Lower leg skin (tissue), 4 donors: ENCODE measurements at places on chromosomes 1 and 21. TPM values are rescaled to one million over a fixed set of nuclear protein-coding genes. Genes with fewer than 3 reads are reported as not detected.

GRCh38 chr1:200279810-200280411, 129.9 kb downstream of the ZNF281 start:
- no peak for DNase-seq

GRCh38 chr1:2061065-2061778, 11.0 kb downstream of the PRKCZ start:
- no peak for DNase-seq

DNA sequence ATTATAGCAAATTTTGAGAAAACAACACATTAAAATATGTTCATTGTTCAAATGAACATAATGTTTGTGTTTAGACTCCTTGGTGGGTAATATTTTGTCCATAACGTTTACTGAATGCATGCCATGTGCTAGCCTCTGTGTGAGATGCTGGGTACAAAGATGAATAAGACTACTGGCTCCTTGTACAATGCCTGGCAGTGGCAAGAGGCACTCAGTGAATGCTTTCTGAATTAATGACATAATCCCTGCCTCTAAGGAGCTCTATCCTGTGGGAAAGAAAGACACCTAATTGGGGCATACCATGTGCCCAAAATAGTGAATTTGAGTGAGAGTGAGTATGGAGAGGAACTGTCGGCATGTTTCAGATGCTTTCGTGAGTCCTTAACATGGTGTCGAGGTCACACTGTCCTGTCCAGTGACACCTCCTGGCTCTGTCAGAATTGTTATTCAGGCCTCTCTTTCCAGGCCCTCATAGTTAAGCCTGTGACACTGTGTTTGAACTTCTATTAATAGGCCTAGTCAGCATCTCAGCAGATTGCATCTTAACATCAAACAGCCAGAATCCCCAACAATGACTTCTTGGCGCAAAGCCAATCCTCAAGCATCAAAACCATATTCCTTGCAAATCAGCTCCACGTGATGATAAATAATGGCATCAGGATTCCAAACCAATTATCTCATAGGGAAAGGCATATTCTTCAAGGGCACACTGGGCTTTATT, 32.8 kb upstream of the S1PR1 start:
- no peak for DNase-seq

GRCh38 chr1:217214551-217214950, 416.3 kb downstream of the GPATCH2 start:
- DNase-seq = no peak

DNA sequence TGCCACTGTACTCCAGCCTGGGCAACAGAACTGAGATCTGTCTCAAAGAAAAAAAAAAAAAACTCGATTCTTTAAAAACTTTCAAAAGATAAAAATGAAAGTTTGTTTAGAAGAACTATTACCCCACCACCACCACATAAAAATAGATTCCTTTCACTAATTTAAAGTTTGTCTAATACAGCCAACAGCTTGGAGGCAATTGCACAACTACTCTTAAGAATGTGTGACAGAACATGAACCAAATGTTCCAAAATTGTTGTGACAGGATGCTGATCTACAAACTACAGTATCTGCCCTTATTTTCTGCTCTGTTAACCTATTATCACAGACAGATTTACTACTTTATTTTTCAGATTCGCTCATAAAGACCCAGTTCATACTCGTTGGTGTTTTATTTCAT, 5.5 kb upstream of the TGFBR3 start:
- DNase-seq = peak; percentile 62

- DNase-seq = no peak
Measured at GRCh38 chr1:53129891-53130597, 12.4 kb downstream of the SLC1A7 start.

DNA sequence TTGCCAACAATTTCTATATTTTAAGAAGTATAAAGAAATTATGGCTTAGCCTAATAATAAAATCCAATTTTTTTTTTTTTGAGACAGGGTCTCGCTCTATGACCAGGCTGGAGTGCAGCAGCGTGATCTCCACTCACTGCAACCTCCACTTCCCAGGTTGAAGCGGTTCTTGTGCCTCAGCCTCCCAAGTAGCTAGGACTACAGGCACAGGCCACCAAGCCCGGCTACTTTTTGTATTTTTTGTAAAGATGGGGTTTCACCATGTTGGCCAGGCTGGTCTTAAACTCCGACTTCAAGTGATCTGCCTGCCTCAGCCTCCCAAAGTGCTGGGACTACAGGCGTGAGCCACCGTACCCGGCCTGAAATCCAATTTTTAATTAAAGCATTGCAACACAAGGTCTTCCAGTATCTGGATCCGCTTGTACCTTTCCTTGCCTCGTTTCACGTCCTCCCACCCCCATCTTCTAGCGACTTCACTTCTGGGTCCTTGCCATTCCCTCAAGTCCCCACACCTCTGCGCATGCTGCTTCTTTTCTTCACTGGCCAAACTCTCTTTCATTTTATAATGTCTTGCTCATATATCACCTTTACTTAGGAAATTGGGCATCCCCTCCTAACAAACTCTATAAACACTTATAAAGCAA, 2.3 kb downstream of the FUBP1 start:
- no peak for DNase-seq

DNA sequence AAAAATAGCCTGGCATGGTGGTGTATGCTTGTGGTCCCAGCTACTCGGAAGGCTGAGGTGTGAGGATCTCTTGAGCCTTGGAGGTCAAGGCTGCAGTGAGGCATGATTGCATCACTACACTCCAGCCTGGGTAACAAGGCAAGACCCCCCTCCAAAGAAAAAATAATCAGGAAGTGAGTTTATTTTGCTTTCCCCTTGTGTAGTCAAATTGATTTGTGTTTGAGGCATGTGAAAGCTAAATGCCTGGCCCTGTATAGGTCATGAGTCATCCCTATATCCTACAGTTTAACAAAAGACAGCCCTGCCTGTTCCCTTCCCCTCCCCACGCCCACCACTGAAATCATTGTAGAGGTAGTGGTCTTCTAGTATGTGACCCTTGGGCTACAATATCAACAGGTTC, 241.4 kb upstream of the JUN start:
- DNase-seq = no peak

DNA sequence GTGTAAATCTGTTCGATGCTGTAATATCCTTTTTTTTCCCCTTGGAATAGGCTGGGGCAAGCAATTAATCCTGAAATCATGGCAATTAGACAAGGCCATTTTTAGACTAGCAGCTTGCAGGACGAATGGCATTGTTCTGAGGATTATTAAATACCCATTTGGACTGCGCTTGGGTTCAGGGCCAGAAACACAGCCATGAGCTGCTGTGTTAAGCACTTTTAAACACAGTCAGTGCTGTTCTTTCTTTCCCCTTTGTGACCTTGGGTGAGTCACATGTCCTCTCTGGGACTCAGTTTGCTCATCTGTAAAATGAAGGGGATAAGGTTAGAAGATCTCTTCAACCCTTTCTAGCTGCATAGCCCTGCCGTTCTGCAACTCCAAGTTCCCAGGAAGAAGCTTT, 58.6 kb upstream of the C8B start:
- DNase-seq = no peak

The CFHR4 gene
- not detected for total RNA-seq

The CLIC6 gene
- total RNA-seq = 2.7 TPM

The RNF115 gene
- total RNA-seq = 7.8 TPM

The SHISA4 gene
- 4.6 TPM for total RNA-seq

The S100A11 gene
- 394 TPM for total RNA-seq

The LCE2A gene
- total RNA-seq = 243 TPM

The LCE3E gene
- 28.0 TPM for total RNA-seq
